GM12892 (cell line): ENCODE measurements at places on chromosomes 3 and 15.

DNA sequence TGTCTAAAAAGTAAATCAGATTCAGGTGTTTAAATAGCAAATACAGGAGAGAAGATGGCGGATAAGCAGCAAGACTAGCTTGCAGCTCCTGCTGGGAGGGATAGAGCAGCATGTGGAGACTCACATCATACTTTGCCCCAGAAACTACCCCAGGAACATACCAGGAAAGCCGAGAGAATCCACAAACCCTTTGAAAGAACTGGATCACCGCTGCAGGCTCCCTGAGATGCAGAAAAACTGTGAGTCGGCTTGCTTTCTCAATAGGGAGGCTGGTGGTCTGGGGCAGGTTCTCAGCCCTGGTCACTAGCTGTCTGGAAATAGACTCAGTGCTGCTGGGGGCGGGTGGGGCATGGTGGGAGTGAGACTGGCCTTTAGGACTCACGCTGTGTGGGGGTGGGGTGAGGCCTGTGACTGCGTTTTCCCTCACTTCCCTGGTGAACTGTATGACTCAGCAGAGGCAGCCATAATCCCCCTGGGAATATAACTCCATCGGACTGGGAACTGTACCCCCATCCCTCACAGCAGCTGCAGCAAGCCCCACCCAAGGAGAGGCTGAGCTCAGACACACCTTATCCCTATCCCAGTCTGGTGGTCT lies 142.8 kb downstream of the CNTN6 start:
- no peak for DNase-seq

DNA sequence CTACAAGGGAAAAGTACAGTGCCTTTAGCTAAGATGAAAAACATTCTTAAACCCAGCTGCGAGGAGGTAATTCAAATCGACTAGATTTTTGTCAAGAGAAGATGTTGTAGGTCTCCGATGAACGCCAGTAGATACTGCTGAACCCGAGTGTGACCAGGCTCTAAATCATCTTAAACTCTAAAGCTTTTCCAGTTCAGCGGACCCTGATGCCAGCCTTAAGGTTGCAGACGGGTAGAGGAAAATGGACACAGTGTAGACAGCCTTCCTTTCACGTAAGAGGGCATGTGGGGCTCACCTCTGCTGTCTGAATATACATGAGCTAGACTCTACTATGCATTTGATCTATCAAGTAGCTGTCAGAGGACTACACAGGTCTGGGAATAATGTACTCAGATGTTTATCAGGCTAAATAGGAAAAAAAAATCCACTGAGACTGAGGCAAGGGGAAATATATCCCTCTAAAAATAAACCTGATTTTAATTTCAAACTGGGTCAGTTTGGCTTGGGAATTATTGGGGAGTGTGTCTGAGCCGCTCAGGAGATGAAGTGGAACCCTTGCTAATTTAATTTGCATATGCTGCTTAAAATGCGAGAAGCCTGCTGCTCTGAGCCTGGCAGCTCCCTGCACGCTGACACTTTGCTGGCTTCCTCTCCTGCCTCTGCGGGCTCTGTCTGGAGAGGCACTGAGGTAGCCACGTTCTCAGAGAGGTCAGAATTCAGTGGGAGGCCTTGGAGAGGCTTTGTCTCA lies 151.9 kb downstream of the CADPS start:
- DNase-seq, result no peak

GRCh38 chr15:101805605-101806345 lies 2.5 kb downstream of the OR4F6 start:
- DNase-seq, result no peak

DNA sequence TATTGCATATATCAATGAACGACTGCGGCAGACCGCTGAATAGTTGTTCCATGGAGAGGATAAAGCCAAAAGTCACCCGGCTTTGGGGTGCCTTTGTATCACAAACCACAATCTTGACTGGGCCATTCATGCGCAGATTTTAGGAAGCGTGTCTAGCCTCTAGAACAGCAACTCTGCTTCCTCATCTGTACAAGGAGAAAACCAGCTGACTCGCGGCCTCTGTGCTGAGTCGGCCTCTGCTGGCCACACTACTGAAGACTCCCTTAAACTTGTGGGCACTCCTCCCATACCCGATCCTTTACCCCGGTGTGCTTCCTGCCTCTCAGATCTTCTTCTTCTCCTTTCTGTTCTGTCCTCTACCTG lies 872 bp downstream of the DLEC1 start:
- DNase-seq, result no peak

DNA sequence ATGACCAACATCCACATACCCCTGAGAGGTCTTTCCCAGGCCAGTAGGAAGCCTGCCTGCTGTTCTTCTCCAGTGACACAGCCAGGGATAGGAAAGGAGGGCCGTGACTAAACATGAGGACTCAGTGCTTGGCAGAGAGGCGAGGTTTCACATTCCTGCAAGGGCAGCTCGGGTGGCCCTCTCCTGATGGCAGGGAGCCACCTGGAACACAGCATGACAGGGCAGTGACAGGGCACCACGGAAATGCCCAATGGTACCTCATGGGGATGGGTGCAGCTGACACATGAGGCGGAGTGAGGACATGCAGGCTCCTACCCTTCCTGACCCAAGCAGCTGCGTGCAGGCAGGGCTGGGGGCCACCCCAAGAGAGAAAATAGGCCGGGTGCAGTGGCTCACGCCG lies 7.4 kb upstream of the TGM5 start:
- no peak for DNase-seq

DNA sequence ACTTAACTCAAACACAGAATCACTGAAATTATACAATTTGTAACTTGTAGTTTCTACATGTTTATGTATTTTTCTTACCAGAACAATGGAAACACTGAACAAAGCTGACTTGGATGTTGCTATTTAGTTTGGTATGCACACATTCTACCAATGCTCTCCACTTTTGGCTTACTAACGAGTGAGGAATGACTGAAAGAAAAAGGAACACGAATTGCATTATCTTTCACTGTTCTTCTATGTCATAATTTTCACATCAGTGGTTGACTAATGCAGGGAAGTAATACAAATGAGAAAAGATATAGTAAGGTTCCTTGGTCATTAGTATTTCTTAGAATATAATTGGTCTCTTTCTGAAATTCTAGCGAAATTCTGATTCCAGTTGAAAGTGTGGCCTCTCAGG lies 9.8 kb upstream of the CNTN3 start:
- no peak for DNase-seq

DNA sequence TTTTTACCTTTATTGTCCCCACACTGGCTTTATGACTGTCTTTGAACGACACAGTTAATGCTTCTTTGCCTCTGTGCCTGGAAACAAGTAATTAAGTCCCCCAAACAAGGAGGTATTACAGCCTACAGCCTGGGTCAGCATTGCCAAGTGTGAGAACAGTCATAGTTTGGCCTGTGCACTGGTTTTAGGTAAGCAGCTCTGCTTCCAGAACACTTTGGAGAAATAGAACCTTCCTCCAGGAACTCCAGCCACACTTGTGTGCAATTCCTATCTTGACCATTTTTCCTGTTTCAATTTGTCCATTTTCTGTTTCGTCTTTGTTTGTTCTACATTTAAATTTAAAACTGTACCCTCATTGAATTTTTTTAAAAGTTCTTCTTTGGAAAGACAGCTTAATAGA lies 568.2 kb downstream of the TUSC7 start:
- no peak for DNase-seq

DNA sequence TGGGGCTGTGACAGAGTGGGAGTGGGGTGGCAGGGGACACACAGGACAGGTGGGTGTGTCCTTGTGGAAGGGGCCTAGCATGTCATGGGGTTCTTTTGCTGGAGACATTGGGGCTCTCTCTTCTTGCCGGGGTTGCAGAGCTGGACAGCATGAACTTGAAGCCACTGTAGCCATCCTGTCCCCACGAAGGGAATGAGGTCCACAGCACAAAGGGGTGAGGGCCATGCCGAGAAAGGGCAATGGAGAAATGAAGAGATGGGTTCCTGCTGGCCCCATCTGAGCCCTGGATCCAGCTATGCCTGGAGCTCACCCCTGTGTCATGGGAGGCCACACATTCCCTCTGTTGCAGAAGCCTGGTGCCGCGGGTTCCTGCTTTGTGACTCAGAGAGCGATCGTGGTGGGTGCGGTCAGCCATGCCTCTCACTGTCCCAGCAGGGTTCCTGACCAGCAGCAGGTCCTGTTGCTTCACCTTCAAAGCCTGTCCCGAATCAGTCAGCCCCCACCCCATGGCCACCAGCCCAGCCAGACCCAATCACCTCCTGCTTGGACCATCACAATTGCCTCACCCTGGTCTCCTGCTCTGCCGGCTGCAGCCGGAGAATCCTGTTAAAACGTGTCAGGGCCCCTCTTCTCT lies 50.0 kb downstream of the DNAJB8 start:
- DNase-seq, result no peak

DNA sequence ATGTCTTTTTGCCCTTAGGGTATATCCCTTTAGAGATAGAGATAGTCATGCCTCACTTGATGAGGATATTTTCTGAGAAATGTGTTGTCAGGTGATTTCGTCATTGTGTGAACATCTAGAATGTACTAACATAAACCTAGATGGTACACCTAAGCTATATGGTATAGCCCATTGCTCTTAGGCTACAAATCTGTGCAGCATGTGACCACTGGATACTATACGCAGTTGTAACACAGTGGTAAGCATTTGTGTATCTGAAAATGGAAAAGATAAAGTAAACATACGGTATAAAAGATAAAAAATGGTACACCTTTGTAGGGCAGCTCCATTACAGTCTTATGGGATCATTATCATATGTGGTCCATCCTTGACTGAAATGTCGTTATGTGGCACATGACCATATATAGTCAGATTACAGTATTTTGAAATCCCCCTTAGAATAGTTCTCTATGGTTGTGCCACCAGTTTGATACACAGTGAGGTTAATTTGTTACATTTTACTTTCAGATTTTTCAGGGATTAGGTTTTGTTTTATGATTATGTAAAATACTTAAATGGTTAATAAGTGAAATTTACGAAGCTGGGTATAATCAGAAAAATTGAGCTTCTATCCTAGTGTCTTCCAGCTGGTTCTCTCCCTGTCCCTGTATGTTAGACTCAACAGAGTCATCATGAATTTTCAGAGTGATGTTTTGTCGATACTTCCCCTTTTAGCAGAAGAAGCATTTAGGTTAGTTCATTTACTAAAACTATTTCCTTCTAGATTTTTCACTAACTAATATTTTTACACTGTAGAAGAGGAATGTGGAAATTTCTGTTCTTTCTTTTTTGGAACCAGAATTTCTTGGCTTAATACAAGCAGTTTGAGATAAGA lies 12.8 kb downstream of the SETD5 start:
- no peak for DNase-seq

GRCh38 chr3:21273259-21274025 lies 477.6 kb downstream of the ZNF385D start:
- no peak for DNase-seq

GRCh38 chr3:160757233-160758106 lies 1.4 kb downstream of the PPM1L start:
- no peak for DNase-seq

- DNase-seq, result no peak
These were observed 39.1 kb upstream of the OSBPL11 start for GRCh38 chr3:125634336-125634950.

DNA sequence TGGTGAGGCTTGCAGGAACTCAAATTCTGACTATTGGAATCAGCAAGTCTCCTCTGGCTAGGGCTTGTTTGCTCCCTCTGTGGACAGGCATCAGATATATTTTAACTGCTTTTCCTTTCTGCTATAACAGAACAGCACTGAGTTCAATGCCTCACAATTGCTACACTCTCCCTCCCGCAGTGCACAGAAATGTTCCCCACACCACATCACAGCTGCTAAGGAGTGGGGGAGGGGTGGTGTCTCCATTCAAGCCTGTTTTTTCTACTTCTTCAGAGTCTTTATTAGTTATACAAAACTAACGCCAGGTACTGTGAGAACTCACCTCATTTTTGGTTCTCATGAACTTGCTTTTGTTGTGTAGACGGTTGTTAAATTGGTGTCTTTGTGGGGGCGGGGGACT lies 68.5 kb downstream of the BCHE start:
- DNase-seq, result no peak

DNA sequence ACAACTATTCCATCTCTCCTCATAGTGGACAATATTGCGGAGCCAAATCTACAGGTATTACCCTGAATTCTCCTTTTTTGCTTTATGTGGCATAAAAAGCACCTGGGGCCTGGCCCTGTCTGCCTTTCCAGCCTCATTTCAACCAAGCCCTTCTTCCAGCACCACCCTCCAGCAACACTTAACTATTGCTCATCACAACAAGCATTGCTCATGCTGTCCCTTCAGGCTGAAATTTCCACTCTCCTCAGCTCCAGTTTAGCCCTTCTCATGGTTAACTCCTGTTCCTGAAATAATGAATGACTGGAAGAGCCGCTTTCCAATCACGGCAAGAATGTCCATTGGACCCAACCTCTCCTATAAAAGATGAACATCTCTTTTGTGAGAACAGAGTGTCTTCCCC lies 107.4 kb downstream of the P2RY1 start:
- DNase-seq, result no peak

DNA sequence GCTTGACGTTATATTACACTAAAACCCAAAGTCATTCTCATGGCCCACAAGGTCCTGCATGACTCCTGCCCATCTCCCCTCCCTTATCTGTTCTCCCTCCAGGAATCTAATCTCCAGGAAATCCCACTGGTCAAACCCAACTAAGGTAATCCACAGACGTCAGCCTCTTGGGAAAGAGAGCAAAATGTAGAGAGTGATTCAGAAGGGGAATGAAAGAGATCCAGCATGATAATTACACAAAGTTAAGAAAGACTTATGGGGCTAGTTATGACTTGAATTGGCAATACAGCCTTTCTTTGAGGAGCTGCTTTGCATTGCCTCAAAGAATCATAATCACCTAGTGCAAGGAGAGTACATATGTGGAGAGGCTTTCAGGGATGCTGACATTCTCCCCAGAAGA lies 137.8 kb upstream of the MYRIP start:
- no peak for DNase-seq

DNA sequence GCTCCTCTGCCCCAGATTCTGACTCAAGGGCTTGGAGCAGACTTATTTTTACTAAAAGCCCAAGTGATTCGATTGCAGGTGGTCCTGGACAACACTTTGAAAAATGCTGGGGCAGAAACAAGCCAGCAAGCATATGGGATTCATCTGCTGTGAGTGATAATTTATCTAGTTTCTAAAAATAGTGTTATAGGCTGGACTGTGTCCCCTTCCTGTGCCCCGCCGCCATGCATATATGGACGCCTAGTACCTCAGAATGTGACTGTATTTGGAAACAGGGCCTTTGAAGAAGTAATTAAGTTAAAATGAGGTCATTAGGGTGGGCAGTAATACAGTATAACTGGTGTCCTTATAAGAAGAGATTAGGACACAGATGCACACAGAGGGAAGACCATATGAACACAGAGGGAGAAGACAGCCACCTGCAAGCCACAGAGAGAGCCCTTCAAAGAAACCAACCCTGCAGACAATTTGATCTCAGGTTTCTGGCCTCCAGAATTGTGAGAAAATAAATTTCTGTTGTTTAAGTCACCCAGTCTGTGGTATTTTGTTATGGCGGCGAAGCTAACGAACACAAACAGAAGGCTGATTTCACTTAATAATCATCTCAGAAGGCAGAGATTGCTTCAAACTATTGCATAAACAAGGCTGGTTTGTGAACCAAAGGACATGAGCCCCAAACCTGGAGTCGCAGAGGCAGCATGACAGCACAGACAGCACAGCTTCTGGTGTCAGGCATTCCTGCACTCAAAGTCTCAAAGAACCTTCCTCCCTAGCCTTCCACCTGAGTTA lies 59.1 kb downstream of the CCNL1 start:
- no peak for DNase-seq

GRCh38 chr3:182241766-182242488 lies 530.2 kb downstream of the SOX2 start:
- no peak for DNase-seq

- DNase-seq, result no peak
These were observed 116.9 kb downstream of the B3GALNT1 start for GRCh38 chr3:160987982-160988964.

GRCh38 chr3:16484984-16485383 lies 28.5 kb downstream of the RFTN1 start:
- DNase-seq, result no peak
